GM20000 (cell line): ENCODE measurements at places on chromosomes 11 and 22.
A peak's percentile ranks its signal among the peaks of the same experiment; 100 is the strongest.

GRCh38 chr11:31844351-31844750 is 33.2 kb upstream of the PAX6 start:
- DNase-seq = no peak

DNA sequence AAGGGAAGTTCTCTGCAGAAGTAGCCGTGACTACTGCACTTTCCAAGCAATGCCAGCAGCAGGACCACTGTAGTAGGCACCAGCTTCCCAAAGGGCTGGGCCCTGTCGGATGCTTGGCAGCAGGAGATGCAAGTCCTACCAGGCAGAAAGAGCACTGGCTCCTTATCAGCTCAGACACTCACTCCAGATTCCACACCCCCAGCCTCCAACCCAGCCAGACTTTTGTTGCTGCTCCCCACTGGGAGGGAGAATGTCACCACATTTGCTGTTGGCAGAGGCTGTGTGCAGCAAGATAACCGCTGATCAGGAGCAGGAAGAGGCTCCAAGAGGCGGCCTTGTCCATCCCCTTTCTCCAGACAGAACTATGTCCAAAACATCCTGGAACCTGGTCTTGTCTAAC is 118.7 kb downstream of the C11orf58 start:
- DNase-seq = no peak

- DNase-seq = no peak
Measured at GRCh38 chr11:94196363-94196762, 67.7 kb downstream of the PANX1 start.

DNA sequence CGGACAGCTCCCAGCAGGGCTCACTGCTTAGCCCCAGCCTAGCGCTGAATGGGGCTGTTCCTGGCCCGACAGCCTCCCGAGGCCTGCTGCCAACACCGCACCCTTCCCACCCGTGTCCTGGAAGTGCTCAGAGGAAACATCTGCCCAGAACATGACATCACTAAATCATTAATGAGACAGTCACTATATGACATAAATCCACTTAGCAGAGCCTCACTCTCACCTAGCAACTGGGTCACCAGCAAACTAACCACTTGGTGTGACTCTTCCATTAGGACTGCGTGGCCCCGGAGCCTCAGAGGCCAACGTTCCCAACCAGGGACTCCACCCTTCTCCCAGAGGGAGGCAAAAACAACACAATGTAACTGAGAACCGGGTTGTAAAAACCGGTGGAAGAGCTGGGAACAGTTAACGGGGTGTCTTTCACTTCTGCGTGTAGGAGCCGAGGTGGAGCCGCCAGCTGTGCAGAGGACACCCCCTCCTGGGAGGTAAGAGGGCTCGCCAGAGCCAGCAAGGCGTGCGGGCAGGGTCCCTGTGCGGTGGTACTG is 21.4 kb upstream of the PACSIN2 start:
- no peak for DNase-seq

- no peak for DNase-seq
Measured at GRCh38 chr11:115897707-115898106, 393.5 kb upstream of the CADM1 start.

DNA sequence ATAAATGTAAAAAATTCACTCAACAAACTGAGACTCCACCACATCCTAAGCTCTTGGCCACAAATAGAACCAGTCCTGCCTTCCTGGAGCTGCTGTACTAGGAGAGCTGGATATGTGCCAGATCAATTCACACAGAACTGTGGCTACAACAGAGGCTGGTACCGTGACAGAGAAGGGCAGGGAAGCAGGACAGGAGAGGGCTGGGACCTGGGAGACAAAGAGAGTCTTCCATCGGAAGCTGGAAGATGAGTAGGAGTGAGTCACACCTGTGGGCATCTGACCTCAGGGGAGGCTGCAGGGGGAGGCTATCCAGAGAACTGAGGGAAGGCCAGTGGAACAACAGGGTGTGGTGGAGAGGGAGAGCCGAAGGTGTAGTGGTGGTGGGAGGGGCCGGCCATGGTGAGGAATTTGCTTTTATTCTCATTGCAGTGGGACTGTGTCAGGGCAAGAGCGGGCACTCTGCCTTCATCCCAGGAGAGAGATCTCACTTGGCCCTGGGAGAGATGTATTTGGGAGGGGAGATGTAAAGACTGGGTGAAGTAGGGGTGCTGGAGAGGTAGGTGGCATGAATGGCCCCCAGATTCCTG is 1.9 kb upstream of the LTBP3 start:
- no peak for DNase-seq

DNA sequence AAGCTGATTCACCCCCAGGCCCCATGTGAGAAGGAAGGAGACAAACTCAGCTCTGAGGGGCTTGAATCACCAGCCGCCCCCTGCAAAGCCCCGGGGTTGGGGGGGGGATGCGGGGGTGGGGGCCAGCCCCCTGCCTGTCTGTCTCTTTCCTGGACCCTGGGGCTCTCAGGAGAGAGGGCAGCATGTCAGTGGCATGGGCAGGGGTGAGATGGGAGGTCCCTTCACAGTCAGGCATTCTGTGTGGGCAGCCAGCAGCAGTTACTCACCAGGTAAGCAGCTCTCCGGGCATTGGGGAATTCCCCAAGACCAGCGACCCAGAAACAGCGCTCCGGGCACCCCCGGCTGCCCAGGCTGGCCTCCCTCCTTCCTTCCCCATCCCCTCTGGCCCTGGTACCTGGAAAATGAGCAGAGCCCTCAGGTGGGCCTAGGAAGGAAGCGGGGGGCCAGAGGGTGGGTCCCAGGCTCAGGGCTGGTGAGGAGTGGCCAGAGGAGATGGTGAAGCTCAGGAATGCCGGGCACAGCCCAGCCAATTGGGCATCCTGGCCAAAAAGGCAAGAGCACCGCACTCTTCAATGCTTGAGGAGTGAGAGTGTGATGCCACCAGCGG is 4.2 kb upstream of the LIF start:
- DNase-seq = no peak

GRCh38 chr22:35547987-35548721 is 7.5 kb downstream of the RASD2 start:
- no peak for DNase-seq

- no peak for DNase-seq
Measured at GRCh38 chr11:92964471-92964870, 5.0 kb upstream of the MTNR1B start.

- DNase-seq = no peak
Measured at GRCh38 chr11:34454308-34455032, 15.7 kb downstream of the CAT start.

- DNase-seq = peak; percentile 34
Measured at GRCh38 chr11:126732981-126733380, 267.6 kb downstream of the KIRREL3 start.

GRCh38 chr22:26045051-26045450 is 124.2 kb upstream of the SEZ6L start:
- DNase-seq = no peak

GRCh38 chr11:117843666-117844484 is 19.3 kb upstream of the FXYD2 start:
- peak; percentile 67 for DNase-seq

DNA sequence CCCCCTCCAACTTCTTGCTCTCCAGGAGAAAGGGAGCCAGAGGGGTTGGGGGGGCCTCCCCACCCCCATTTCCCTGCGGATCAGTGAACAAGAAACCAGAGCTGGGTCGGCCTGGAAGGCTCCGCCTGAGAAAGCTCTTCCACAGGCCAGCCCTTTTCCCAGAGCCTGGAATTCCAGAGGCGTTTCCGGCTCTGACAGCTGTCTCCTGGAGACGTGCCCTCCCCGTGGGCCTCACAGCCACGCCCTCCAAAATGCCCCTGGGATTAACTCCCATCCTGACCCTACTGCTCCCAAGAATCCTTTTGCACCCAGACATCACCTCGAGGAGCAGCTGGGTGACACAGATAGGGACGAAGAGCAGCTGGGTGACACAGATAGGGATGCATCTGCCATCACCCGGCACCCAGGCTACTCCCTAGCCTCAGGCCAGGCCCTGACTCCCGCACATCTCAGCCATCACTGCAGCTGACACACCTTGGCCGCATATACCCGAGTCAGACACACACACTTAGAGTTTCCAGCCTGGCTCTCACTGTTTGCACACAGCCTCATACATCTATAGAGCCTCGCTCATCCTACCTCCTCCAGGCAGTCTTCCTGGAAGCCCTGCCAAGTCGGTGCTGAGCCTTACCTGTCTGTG is 7.6 kb upstream of the CDC42EP1 start:
- DNase-seq = no peak

DNA sequence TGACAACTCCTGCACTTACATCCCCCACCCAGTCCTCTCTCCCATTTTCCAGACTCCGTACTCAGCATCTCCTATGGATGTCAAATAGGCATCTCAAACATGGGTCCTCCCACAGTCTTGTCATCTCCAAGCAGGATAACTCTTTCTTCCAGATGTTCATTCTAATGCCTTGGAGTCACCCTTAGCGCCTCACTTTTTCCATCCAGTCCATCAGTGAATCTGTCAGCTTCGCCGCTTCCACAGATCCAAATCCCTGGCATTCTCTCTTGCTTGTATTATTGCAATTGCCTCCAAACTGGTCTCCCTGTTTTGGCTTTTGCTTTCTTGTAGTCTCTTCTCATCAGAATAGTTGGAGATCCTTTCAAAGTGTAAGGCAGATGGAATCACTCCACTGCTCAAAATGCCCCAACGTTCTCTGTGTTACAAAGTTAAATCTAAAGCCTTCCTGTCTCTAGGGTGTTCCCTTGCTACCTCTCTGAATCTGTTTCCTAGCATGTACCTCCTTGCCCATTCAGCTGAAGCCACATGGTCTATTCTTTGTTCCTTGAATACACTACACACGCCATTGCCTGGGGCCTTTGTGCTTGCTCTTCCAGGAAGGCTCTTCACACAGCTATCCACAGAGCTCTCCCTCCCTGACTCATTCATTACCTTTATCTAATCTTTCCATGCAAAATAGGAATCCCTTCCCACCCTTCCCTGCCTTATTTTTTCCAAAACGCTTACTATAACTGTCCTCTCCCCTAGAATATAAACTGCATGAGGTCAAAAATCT is 64.8 kb downstream of the UBASH3B start:
- DNase-seq = no peak

DNA sequence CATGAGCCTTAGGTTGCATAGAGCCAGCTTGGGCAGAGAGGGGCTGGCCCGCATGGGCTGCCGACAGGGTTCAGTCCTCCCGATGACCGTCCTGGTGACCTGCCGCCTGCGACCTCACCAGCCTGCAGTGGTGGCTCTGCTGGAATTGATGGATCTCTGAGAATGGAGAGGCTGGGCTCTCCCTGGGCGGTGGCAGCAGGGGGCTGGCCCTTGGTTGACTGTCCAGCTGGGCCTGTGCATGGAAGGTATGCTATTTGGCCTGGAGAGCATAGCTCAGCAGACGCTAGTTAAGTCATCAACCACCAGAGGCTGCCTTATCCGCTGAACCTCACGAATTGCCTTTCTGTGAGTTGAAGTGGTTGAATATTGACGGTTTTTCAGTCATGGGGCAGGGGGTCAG is 19.7 kb downstream of the GRAMD4 start:
- no peak for DNase-seq

- DNase-seq = no peak
Measured at GRCh38 chr11:69245491-69246345, 48.2 kb upstream of the MYEOV start.

DNA sequence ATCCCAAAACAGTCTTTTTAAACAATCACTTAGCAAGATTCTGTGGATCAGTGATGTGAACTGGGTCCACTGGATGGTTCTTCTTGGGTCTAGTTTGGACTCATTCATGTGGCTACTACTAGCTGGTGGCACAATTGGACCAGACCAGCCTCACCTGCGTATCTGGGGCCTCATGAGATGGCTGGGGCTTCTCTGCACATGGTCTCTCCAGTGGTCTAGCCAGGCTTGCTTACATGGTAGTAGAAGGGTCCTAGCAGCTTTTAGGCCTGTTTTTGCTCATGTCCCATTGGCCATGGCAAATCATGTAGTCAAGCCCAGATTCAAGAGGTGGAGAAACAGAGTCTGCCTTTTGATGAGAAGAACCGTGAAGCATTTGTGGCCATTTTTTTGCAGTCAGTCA is 94.0 kb downstream of the RRAS2 start:
- DNase-seq = no peak

GRCh38 chr11:122109932-122110331 is 6.1 kb downstream of the BLID start:
- no peak for DNase-seq

DNA sequence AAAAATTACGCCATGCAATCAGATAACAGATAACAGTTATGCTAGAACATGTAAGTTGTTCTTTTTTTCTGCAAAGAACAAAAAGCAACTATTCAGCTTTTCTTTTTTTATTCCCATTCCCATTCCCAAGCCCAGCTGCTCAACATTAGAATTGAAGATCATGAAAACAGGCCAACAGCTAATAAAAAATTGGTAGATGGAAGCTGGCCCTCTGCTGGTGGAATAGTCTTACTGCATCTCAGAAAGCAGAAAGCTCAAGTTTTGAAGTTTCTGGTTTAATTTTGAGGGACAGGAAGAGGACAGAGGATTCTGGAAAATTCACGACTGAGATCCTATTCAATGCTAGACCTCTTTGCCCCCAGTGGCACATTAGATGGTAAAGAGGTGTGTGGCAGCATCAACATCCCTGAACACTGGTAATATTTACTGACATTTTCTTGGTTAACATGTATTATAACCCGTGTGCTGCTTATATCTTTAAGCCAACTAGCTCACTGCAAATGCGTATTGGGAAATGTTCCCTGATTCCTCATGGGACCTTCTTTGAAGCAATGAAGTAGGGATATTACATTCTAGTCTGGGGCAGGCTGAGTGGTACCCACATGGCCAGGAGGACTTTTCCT is 591.2 kb downstream of the OPCML start:
- peak; percentile 34 for DNase-seq

- no peak for DNase-seq
Measured at GRCh38 chr22:37082251-37082873, 27.2 kb downstream of the TMPRSS6 start.

DNA sequence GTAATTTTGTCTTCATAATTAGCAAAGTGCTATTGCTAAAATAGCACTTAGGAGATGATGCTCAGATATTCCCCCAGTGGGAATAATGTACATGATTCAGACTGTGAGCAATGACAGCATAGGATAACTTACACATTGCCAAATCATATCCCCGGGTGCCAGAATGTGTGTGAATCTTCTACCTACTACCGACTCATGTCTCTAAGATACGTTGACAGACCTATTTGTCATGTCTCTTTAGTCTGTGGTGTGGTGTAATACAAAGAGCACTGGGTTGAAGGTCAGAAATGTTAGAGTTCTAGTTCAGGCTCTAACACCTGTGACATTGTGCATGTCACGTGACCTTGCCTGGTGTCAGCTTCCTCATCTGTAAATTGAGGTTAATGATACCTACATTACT is 31.0 kb upstream of the PICALM start:
- DNase-seq = no peak

GRCh38 chr22:18044548-18045271 is 20.3 kb upstream of the MICAL3 start:
- no peak for DNase-seq
